Stimulated activated CD4-positive, alpha-beta T cell treated with anti-CD3 and anti-CD28 coated beads, Interleukin-12 subunit alpha, Interleukin-12 subunit beta, amount 100 ng/mL, for 24 hours (primary cell): ENCODE measurements at places on chromosomes 2 and 18.
A peak's percentile ranks its signal among the peaks of the same experiment; 100 is the strongest.

- DNase-seq = no peak
Observed at GRCh38 chr2:100224988-100225710, 82.8 kb upstream of the AFF3 start.

GRCh38 chr2:129758784-129759471 lies 220.5 kb upstream of the RAB6C start:
- DNase-seq = no peak

DNA sequence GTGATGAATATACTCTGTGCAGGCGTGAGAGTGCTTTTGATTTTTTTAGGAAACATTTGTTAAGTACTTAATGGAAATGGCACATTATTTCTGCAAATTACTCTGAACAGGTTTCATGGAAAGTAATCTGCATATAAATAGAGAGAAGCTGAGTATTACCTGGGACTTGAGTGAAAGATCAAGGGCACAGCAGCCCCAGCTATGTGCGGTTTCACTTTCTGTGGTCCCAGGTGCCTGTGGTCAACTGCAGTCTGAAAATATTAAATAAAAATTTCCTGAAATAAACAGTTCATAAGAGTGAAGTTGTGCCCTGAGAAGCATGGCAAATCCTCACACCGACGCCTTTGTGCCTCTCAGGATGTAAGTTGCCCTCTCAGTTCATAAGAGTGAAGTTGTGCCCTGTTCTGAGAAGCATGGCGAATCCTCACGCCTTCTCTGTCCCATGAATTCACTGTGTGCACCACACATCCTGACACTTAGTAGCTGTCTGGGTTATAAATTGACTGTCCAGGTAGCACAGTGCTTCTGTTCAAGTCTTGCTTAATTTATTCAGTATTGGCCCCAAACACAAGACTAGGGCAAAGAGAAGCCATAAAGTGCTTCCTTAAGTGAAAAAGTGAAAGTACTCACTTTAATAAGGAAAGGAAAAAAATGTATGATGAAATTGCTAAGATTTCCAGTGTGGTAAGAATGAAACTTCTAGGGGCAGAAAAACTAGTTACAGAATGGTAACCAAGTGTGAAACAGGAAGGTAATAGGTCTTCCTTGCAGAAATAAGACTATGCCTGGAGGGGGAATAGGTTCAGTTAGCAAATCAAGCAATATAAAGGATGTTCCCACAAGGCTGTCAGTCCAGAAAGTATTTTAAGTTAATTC lies 4.3 kb upstream of the SNTG2 start:
- DNase-seq = no peak

- DNase-seq = no peak
Observed at GRCh38 chr18:69956665-69957620, 9.3 kb upstream of the CD226 start.

DNA sequence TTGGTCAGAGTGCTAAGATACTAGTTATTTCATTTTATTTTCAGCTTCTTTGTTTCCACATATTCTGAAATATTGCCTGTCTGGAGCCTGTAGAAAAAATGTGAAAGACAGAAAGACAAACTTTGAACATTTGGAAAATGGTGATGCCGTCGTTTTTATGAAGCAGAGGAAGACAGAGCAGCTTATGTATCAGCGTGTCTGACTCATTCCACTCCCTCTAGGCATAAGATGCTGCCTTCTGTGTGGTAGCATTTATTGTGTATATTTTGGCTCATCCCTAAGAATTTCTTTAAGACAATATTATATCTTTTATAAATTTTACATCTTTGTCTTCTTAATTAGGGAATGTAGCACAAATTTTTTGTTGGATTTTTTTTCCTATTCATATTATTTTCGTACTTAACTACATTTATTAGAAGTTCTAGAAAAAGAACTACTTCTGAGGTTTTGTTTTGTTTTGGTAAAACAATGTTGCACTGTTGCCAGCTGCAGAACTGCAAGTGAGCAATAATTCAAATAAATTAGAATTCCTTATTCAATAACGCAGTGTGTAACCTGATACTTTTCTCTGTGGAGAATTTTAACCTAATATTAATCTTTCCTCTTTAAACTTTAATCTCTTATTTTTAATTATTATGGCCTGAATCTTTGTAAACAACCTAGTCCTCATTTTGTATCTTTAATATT lies 300.4 kb downstream of the ZNF407 start:
- no peak for DNase-seq

DNA sequence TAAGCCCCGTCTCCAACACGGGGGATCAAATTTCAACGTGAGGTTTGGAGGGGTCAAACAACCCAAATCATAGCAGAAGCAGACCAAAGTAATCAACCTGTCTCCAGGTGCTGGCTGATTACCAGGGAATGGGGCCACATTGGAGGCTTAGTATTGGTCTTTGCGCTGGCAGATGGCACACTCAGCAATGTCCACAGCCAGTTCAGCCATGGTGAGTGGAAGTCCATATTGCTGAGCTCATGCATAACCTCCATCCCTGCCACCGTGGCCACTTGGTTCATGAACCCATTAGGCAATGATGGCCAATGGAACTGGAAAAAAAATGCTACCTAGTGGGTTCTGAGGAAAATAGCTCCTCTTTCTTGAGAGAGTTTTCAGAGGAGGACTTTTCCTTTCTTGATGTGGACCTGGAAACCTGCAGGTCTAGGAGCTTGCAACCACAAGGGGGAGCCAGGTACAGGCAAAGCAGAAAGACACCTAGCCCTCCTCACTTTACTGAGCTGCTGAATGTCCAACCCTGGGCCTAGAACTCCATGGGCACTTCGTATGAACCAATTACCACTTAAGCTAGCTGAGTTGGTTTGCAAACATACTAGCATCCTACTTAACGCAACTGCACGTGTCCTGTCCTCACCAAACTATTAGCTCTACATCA lies 128.0 kb upstream of the GYPC start:
- DNase-seq = peak; percentile 59
